ENCODE measurements at places on chromosomes 11 and 22.
A peak's percentile ranks its signal among the peaks of the same experiment; 100 is the strongest.

DNA sequence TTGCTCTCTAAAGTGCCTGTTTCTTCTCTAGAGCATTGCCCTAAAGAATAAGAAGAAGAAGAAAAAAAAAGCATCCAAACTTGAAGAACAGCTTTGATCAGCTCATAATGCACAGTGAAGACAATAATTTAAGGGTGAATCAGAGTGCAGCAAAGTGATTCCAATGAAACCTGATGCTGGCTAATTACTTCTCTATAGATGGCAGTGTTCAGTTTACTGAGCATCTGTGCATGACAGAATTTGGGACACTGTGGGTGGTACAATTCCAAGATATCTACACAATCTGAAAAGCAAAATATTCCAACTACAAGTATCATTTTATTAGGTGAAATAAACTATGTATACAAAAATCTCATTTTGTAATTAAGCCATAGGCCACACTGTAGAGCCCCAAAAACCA is 450.5 kb upstream of the CCDC90B start:
- DNase-seq = no peak

DNA sequence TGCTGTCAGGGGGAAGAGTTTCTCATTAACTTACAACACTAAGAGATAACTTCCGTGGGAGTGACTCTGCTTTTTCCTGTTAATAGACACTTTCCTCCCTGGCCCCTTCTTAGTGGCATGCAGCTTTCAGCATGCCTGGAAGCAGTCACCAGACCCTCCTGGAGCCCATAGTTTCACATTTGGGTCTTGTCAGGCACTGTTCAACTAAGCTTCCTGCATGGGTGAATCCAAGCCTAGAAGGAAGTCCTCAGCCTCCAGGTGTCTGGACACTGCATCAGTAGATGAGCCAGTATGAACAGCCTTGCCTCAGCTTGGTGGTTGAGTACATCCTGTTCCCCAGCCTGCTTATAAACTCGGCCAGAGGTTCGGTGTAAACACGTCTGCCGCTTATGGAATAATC is 68.1 kb downstream of the PPP6R3 start:
- no peak for DNase-seq

- DNase-seq = no peak
Measured at GRCh38 chr11:63572026-63572688, 9.0 kb upstream of the PLAAT2 start.

- DNase-seq = no peak
Measured at GRCh38 chr11:109552376-109552775, 130.4 kb downstream of the C11orf87 start.

DNA sequence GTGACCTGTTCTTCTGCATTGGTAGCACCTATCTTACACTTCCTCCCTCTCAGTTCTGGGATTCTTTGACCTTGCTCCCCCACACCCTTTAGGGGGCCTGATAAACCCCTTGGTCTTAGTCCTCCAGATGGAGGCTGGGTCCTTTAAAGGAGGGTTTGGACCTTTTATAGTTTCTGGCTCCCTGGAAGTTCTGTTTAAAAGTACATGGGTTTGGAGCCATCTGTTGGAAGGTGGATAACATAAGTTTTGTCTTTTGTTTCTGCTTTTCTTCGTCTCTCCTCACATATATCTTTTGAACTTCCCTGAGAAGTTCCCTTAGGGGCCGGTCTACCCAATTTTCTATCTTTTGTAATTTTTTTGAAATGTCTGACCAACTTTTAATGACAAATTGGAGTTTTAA is 17.9 kb upstream of the HYLS1 start:
- DNase-seq = no peak

DNA sequence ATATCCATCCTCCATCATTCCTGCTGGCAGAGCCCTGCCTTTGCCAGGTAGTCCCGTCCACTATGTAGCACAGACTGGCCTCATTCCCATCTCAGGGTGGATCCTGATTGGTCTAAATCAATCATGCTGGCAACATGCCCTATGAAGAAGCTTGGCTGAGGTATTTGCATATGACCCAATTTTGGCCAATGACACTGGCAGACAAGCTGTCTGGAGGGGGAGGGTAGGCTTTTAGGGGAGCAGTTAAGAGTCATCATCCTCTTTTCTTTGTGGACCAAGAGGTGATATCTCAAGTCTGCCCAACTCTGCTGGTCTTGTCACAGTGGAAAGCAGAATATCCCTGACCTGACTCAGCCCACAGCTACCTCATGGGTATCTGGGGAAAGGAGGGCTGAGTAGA is 5.1 kb downstream of the CCDC89 start:
- DNase-seq = no peak

- no peak for DNase-seq
Measured at GRCh38 chr11:94271885-94272372, 32.5 kb upstream of the IZUMO1R start.

DNA sequence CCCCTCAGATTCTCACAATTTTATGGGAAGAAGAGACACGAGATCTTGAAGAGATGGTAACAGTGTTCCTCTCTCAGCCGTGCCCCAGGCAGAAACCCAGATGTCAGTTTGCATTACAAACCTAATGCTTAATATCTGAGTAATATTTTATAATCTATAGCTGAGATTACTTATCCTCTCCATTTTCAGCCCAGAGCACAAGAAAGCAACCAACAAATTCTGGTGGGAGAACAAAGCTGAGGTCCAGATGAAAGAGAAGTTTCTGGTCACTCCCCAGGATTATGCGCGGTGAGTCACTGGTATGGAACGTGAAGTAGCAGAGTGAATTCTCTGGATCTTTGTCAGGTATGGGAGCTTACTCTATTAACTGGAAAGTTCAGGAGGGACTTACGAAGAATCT is 884 bp downstream of the CENATAC start:
- DNase-seq = no peak

GRCh38 chr22:26087816-26088215 is 81.4 kb upstream of the SEZ6L start:
- no peak for DNase-seq

DNA sequence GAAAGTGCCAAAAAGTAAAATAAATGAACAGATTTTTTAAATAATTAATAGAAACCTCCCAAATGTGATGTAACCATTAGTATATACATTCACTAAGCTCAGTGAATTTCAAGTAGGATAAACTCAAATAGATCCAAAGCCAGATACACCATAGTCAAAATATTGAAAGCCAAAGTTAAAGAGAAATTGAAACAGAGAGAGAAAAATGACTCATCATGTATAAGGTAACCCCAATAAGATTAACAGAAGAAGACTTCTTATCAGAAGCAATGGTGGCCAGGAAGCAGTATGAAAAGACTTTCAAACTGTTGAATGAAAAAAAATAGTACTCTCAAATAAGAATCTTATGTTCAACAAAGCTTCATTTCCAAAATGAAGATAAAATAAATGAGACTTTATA is 70.5 kb downstream of the LUZP2 start:
- no peak for DNase-seq

GRCh38 chr11:44936525-44936924 is 14.2 kb downstream of the TP53I11 start:
- DNase-seq = peak; percentile 60

GRCh38 chr11:44743959-44744557 is 17.3 kb downstream of the TSPAN18 start:
- DNase-seq = no peak

- DNase-seq = no peak
Measured at GRCh38 chr11:111066846-111067245, 178.7 kb upstream of the POU2AF2 start.
